Thoracic aorta (tissue), 2 donors: ENCODE measurements at places on chromosomes 4 and X.

- no peaks in the 10 kb centered on the region for H3K4me1 ChIP-seq
- DNase-seq: no peak
Observed at GRCh38 chr4:25670991-25671390, 15.3 kb downstream of the SLC34A2 start.

DNA sequence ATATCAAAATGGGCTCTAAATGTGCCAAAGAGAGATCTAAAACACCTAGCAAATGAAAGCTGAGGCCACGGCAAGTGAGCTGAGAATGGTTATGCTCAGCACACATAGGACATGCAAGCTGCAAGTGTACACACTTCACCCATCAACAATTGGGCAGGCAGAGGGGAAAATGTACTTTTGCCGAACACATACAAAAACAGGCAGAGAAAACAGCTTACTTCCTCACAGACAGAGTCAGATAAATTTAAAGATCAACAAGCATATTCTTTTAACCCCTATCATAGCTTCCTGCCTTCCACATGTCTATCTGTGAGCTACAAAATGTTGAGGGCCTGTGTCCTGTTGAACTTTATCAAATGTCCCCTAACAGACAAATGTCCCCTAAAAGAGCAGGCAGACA lies 60.3 kb downstream of the SH3KBP1 start:
- no peak overlapping the region for H3K27ac ChIP-seq
- H3K36me3 ChIP-seq: no peaks in the 10 kb centered on the region
- H3K4me3 ChIP-seq: no peak overlapping the region
- H3K27me3 ChIP-seq: no peaks in the 10 kb centered on the region
- DNase-seq: no peak

- H3K36me3 ChIP-seq: no peaks in the 10 kb centered on the region
- no peak for DNase-seq
- no peak overlapping the region for H3K27ac ChIP-seq
- H3K4me1 ChIP-seq: peaks cover 7% of the 10 kb centered on the region
- no peaks in the 10 kb centered on the region for H3K27me3 ChIP-seq
Observed at GRCh38 chr4:92122911-92123310, 180.9 kb upstream of the GRID2 start.

DNA sequence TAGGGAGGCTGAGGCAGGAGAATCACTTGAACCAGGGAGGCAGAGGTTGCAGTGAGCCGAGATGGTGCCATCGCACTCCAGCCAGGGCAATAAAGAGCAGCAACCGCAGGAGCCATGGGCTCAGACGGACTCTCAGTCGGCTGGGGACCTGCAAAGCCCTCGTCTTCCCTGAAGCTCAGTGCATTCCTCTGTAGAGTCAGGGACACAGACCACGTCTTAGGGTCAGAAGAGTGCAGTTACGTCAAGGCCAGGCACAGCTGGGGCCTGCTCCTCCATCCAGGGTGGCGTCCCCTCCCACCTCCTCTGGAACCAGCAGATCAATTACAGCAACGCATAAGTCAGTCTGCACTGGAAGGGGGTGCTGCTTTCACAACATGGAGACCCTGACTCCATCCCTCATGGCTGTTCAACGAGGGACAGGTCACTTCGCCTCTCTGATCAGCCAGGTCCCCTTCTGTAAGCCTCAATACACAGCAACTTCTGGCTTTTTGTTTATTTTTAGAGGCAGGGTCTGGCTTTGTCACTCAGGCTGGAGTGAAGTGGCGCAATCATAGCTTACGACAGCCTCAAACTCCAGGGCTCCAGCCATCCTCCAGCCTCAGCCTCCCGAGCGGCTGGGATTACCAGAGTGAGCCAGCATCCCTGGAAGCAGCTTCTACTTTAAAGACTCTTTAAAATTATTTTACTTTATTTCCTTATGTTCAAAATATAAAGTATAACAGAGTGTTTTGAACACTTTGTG lies 76.4 kb downstream of the ZFYVE28 start:
- no peaks in the 10 kb centered on the region for H3K36me3 ChIP-seq
- H3K4me3 ChIP-seq: no peak overlapping the region
- H3K27me3 ChIP-seq: no peaks in the 10 kb centered on the region
- DNase-seq: no peak
- no peaks in the 10 kb centered on the region for H3K4me1 ChIP-seq

- DNase-seq: no peak
- H3K4me1 ChIP-seq: peaks cover 48% of the 10 kb centered on the region
- H3K4me3 ChIP-seq: peak overlapping the region; percentile 60
- no peaks in the 10 kb centered on the region for H3K36me3 ChIP-seq
- H3K27ac ChIP-seq: peak overlapping the region; percentile 83
Observed at GRCh38 chr4:41142376-41143310, 71.7 kb downstream of the APBB2 start.

- H3K36me3 ChIP-seq: no peaks in the 10 kb centered on the region
- H3K4me3 ChIP-seq: peak overlapping the region; percentile 60
- no peak for DNase-seq
- peaks cover 7% of the 10 kb centered on the region for H3K4me1 ChIP-seq
- H3K27ac ChIP-seq: no peak overlapping the region
Observed at GRCh38 chrX:55056820-55057674, 17.8 kb upstream of the PAGE2B start.
